ENCODE measurements at places on chromosomes 5 and 9.

- no peak for DNase-seq
Observed at GRCh38 chr9:4714266-4715016, 26.6 kb downstream of the AK3 start.

DNA sequence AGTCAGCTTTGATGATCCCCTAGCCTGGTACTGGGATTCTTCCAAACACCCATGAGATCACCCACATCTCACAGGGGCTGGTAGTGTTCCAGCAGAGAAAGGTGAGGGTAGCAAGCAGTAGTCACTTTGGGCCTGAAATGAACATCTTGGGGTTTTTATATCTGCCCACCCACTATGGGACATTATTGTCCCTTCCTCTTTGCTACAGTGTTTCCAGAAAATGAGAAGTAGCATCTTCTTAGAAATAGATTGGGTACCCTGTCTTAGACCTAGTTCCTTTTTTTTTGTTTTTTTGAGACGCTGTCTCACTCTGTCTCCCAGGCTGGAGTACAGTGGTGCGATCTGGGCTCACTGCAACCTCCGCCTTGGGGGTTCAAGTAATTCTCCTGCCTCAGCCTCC lies 249.2 kb upstream of the ANKRD55 start:
- no peak for DNase-seq

- no peak for DNase-seq
Observed at GRCh38 chr5:140340605-140341121, 5.7 kb downstream of the HBEGF start.

- peak; percentile 39 for DNase-seq
Observed at GRCh38 chr5:79020861-79021561, 35.9 kb upstream of the ARSB start.

DNA sequence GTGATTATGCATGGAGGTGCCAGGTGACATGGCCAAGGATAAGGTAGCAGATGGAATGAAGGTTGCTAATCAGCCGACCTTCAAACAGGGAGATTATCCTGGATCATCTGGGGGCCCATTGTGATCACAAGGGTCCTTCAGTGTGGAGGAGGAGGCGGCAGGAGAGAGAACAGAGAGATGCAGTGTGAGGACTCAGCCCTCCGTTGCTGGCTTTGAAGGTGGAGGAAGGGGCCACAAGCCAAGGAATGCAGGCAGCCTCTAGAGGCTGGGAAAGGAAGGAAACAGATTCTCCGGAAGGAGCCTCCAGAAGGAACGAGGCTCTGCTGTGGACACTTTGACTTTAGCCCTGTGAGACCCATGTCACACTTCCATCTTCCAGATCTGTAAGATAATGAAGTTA lies 27.4 kb upstream of the EEIG1 start:
- DNase-seq = no peak

GRCh38 chr5:71719063-71719964 lies at the start of gene CARTPT:
Gene CARTPT (plus strand): TSS chr5:71719275. CDS start chr5:71719294, 19 bp downstream.
- DNase-seq = no peak

GRCh38 chr9:95607507-95607906 lies 90.7 kb upstream of the PTCH1 start:
- no peak for DNase-seq

GRCh38 chr5:643811-644271 lies 31.7 kb downstream of the CEP72 start:
- DNase-seq = no peak

DNA sequence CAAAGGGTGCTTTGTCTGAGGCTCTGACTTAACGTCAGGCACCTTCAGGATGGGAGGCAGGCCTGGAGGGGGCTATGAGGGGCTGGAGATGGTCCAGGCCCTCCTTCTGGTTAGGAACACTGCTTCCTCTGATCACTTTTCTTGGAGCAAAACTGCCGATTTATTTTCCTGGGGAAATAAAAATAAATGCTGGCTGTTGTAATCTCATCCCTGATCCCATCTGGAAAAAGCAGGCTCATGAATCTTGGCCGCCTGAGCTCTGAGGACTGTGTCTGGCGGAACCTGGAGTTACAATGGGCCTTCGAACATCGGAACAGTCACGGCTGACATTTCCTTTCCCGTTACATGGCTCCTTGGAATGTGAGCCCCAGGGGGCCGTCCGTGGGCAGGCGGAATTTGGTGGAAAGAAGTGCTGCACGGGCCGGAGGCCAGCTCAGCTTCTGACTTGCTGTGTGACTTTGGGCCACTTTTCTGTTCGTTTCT lies 157.8 kb downstream of the RGS3 start:
- DNase-seq = no peak

GRCh38 chr5:180313677-180314505 lies 22.0 kb upstream of the MAPK9 start:
- DNase-seq = peak; percentile 55

GRCh38 chr9:127132921-127133647 lies 10.6 kb upstream of the ANGPTL2 start:
- DNase-seq = no peak

DNA sequence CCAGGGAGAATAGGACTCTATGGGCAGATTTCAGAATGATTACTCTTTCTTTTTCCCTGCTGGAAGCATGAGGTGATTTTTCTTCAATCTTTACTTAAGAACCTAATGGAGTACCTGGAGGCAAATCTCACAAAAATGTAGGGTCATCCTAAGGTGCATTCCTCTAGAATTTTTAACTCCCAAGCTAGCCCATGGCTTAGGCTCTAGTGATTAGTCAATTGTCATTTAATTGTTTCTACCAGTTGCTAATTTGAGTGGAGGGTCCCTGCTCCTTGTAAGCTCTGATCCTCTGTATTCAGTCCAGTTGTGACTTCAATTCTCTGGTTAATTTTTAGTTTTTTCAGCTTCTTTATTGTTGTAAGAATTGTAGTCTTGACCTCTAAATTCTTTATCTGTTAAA lies 467.0 kb downstream of the HTR1A start:
- no peak for DNase-seq

DNA sequence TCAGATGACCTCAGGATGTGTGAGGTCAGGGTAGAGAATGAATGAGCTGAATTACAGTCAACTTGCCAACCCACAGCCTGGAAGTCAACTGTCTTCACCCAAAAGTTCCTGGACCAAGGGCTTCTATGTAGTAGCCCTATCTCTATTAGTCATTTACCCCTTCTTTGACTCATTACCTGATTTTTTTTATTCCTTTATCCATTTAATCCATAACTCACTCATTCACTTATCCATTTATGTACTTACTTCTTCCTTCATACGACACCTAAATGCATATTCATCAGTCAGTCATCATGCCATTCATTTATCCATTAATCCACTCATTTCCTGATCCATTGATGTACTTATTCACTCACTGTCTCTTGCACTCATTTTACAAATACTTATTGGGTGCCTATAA lies 212.7 kb downstream of the PAPPA start:
- DNase-seq = no peak

GRCh38 chr5:78295035-78295961 lies 800 bp upstream of the AP3B1 start:
- peak; percentile 51 for DNase-seq

GRCh38 chr5:91955610-91956009 lies 572.5 kb upstream of the ARRDC3 start:
- DNase-seq = no peak

DNA sequence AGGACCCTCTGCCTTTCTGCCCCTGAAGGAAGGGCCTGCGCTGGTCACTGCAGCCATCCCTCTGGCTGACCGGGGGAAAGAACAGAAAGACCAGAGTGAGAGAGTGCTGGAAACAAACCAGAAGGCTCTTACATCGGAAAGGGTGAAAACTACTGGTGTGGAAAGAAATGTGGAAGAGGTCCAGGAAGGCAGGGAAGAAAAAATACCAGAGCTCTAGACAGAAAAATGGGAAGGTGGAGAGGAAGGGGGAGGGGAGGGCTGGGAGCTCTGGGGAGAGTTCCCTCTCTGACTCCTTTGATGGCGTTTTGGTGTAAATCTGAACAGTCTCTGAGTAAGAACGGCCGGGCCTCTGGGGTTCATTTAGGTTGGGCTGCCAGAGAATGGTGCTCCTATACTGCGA lies 47.7 kb downstream of the COL23A1 start:
- DNase-seq = no peak

DNA sequence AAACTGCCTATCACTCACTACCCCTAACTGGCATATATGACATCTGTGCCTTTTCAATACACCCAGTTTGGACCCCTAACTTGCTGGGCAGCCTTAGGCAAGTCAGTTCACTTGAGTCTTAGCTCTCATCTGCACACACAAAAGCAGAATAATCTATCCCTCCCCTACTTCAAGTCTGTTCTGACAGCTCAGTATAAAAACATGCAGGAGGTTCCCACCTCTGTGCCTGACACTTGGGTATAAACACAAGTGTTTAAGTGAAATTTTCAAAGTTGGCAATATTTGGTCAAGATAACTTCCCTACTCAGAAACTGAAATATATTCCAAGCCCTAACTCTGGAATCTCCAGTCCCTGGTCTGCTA lies 12.6 kb downstream of the HNRNPH1 start:
- DNase-seq = no peak

GRCh38 chr5:135237748-135238103 lies 161.3 kb downstream of the MACROH2A1 start:
- no peak for DNase-seq

DNA sequence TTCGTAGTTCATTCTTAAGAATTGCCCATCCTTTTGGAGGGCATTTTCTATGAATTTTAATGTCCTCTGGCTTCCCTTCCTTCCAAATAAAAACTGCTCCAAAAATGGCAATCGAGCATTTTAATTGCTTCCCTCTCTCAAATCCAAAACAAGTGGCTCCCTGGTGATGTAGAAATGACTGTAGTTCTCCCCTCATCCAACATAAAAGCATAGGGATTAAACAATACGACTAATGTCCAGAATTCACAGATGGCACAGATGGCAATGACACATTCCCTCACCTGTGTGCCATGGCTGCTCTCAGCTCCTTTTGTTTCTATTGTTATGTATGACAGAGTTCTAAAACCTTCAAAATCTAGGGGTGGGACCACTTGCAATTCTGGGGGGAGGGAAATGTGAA lies 417.3 kb downstream of the RAB3C start:
- no peak for DNase-seq

GRCh38 chr9:125644819-125645507 lies 62.0 kb downstream of the MAPKAP1 start:
- DNase-seq = no peak

DNA sequence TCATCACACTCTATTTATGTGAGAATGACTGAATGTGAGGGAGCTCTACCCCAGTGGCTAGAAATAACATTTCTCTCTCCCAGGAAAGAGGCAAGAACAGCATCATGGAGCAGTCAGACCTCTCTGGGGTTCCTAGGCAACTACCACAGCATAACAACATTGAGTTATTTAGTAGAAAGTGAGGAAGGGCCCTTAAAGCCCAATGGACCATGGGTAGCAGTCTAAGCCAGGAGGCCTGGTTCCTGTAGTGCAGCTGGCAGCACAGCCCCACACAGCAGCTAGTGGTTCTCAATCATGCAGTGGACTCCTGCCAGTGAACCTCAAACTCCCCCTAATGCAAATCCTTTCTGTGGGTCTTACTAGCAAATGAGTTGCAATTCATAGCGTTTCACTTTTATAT lies 55.3 kb downstream of the SPEF2 start:
- DNase-seq = peak; percentile 25

DNA sequence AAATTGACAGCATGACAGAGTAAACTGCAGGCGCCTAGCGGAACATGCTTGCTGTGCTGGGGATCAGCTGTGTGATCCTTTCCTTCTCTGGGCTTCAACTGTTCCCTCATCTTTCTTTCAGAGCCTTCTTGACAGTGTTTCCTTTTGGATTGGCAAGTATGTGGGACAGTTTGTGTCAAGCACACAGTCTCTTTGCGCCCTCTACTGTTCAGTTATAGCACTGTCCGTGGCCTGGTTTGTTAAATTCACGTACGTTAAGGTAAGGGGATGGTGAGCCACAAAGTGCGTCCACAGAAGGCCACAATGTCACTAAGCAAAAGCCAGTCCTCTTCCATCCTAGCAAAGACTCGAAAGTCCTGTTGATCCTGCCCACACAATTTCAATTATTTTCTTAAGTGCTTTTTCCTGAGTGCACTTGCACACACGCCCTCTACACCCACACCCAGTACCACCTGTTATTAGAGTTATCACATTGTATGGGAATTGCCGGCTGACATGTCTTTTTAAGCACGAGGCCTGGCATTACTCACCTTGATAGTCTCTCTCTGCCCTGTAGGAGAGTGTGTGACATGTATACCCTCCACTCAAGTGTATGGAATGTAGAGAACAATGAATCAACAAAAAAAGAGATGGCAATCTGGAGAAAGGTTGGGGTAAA lies 22.5 kb upstream of the PTPN3 start:
- DNase-seq = peak; percentile 18

GRCh38 chr5:64971513-64971912 lies 202.8 kb downstream of the CWC27 start:
- no peak for DNase-seq

- no peak for DNase-seq
Observed at GRCh38 chr9:82680179-82680935, 382.6 kb downstream of the RASEF start.

GRCh38 chr9:15220658-15221318 lies 86.2 kb downstream of the TTC39B start:
- DNase-seq = no peak

GRCh38 chr5:30390095-30390494 lies 803.4 kb upstream of the CDH6 start:
- no peak for DNase-seq

DNA sequence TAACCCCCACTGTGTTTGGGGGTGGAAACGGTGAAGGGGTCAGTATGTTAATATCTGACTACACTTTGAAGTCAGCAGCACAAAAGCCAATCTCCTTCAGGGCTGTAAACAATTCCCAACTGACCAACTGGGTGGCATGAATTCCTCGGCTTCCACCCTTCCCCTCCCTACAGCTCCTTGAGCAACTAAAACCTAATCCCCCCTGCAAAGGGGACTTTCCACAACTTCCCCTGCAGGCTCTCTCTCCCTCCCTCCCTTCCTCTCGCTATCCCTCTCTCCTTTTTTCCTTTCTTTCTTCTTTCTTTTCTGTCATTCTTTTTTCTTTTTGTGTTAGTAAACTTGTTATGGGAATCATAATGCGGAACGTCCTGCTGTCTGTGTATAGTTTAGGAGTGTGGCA lies 65.1 kb upstream of the PTCH1 start:
- DNase-seq = no peak

GRCh38 chr9:114803479-114804265 lies 2.2 kb downstream of the TNFSF15 start:
- no peak for DNase-seq

Data from stimulated activated CD4-positive, alpha-beta T cell treated with anti-CD3 and anti-CD28 coated beads, Interleukin-4, amount 100 ng/mL, for 24 hours (primary cell).